ENCODE measurements at places on chromosomes 1 and 21.

GRCh38 chr21:16241479-16241963 is 511.7 kb downstream of the USP25 start:
- no peak for DNase-seq

DNA sequence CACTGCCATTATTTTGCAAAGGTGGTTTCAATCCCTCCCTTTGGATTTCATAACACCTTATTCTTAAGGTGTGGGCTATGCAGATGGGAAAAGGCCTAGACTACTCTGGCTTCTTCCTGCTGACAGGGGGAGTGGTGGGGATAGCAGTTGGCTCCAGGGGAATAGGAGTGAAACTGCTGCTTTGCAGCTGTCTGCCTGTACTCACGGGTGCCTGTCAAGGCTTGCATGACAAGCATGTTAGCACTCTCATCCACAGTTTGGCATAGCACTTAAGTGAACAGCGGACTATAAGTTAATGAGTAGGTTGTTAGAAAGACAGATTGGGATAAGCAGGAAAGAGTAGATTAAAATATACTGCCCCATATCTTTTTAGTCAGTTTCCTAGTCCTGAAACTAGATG is 287.5 kb upstream of the DAB1 start:
- DNase-seq: no peak

- no peak for DNase-seq
Observed at GRCh38 chr1:233427907-233428306, 100.4 kb downstream of the MAP3K21 start.

DNA sequence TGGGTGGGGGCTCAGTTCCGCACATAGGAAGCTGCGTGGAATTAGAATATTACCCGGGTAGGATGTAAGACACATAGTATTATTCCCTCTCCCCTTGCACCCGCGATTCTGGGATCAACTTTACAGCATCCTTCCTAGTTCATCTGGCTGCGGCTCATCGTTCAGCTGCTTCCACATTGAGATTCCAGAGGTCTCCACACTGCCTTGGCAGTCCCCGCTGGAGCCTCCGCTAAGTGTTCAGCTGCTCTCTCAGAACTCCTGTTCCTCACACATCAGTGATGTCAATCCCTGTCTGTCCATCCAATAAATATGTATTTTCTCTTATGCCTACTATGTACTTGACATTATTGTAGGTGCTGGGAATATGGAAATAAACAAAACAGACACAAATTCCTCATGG is 135.6 kb upstream of the SYT6 start:
- no peak for DNase-seq

DNA sequence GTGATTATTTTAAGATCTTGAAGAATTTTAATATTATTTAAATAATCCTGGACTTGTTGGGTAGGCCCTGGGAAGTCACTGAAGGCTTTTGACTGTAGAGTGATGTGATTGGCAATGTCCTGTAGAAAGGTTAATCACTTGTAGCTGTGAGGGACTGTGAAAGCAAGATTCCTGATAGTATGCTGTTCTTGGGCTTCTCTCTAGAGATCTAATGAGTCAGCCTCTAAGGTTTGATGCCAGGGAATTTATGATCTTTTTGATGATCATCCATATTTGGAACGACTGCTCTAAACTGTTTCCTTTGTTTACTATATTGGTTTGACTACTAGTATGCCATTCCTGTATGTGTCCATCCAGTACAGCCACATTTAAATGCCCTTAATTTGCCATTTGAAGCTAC is 56.5 kb downstream of the CAMSAP2 start:
- DNase-seq: no peak

GRCh38 chr1:47147047-47147785 is 10.0 kb downstream of the CYP4A22 start:
- no peak for DNase-seq

DNA sequence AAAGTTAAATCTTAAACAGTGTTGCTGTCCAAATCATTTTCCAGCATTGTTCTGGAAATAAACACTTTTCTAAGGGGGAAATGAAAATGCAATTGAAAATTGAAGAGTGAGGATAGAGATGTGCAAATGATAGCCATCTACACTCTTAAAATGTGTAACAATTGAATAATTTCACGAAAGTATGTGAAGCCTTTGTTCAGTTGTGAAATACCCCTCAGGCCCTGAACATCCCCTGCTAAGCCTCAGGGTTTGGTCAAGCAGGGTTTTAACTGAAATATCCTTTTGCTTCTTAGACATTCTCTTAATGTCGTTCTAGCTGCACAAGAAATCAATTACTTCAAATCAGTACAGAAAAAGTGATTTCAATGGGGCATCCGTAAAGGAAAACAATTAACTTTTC is 65.9 kb upstream of the DYNLT5 start:
- no peak for DNase-seq

DNA sequence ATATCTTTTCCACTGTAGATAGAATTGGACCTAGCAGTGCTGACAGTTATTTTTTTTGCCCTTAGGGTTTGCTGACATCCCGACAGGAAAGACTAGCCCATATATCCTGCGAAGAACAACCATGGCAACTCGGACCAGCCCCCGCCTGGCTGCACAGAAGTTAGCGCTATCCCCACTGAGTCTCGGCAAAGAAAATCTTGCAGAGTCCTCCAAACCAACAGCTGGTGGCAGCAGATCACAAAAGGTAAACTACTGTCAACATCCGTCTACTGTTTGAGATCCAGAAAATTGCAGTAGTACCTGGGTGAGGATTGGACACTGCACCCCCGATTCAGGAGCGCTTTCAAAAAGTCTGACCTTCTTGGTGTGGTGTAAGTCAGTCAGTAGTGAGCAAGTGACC is 55.8 kb downstream of the CENPF start:
- peak; percentile 8 for DNase-seq

- no peak for DNase-seq
Observed at GRCh38 chr1:246772686-246773085, 48.5 kb downstream of the SCCPDH start.

- no peak for DNase-seq
Observed at GRCh38 chr1:34929497-34929852, at the start of gene DLGAP3. DLGAP3 (minus strand) TSS chr1:34929650; CDS start chr1:34905383, 24,267 bp downstream.

DNA sequence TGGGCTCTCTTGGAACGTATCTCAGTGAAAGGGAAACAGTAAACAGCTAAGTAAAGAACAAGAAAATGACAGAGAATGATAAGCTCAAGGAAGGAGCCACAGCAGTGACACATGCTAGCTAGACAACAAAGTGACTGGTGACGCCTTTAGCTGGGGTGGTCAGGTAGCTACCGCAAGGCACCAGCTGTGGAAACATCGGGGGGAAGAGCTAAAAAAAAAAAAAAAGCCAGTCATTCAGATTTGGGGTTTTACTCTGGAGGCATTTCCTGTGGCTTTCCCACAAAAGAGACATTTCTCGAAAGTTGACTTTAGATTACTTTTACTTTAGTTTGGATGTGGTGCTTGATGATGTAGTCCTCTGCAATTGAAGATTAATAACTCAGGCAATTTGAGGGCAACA is 2.1 kb downstream of the FHAD1 start:
- DNase-seq: no peak

GRCh38 chr1:58392083-58392482 is 154.4 kb downstream of the OMA1 start:
- no peak for DNase-seq

DNA sequence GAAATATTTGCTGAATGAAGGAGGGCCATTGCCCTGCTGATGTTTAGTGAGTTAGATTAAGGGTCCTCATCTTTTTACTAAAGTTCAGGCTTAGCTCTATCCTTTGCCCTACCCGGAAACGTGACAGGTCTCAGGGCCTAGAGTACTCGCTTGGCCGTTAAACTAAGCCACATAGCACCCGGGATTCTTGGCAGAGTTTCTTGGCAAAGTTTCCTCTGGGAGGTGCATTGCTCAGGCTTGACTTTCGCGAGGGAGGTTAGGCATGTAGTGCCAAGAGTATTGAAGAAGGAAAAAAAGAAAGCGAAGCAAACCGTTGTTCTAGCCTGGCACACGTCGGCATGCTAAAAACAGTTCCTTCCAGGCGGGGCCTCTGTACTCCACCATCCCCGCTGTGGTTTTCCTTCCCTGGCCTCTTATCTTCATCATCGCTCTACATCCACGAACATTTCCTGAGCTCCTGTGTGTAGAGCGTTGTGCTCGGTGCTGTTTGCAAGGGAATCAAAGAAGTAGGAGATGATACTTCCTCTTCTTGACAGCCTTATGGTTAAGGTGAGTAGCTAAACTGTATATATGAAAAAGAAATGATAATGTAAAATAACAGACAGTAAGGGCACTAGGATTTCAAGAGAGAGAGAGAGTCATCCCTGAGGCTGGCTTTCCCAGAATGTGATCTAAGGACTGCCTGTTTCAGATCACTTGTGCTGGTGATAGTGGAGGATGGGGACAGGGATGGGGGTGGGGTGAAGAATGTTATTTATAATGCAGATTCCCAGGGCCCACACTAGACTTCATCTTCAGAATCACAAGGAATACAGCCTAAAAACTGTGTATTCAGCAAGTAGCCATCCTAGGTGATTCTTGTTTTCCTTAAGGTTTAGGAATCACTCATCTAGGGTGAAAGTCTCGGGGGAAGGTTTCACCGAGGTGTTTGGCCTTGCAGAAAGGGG is 18.8 kb downstream of the RNF220 start:
- DNase-seq: no peak

GRCh38 chr1:8371372-8371991 is 53.6 kb downstream of the SLC45A1 start:
- DNase-seq: no peak

GRCh38 chr1:201982082-201982622 is 296 bp upstream of the RNPEP start:
- DNase-seq: peak; percentile 83

DNA sequence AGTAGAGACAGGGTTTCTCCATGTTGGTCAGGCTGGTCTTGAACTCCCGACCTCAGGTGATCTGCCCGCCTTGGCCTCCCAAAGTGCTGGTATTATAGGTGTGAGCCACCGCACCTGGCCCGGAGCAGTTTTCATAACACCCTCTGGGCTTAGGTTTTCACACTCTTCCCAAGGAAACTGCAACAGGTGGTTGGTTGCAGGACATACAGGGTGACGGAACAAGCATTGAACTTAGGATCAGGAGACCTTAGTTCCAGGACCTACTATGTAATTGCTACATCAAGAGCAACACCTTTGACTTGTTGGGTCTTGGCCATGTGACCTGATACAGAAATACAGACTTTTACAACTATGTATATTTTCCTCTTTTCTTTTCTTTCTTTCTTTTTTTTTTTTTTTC is 37.9 kb downstream of the MFSD2A start:
- no peak for DNase-seq

DNA sequence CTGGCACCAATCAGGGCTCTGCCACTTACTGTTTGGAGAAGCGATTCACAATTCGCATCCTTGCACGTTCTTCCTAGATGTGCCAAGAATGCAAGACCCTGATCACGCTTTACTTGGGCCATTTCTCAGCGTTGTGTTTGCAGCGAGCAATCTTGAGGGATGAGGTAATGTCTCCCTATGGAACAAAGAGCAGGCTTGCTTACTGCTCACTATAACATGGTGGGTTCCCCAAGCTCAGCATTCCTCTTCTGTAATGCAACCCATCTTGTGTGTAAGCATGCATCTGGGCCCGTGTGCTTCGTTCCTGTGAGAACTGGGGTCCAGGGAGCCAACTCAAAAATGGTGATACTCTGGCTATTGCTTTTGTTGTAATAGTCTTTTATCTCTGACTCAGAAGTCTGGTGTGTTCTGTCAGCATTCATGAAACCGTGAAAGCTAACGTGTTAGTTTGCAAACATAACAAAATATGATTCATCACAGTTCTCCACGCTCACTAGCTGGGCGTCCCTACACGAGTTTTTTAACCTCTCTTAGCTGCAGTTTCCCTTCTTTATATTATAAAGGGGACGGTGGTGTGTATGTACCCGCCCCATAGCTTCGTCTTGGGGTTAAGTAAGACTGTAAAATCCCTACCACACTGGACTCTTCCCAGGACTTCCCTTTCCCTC is 33.3 kb downstream of the DNTTIP2 start:
- peak; percentile 14 for DNase-seq

- DNase-seq: no peak
Observed at GRCh38 chr1:184804220-184804619, 49.6 kb upstream of the EDEM3 start.

GRCh38 chr1:70411360-70411844 is 334 bp downstream of the CTH start:
- no peak for DNase-seq

GRCh38 chr1:28322194-28322593 is 6.6 kb upstream of the MED18 start:
- no peak for DNase-seq

GRCh38 chr1:235642943-235643371 is 6.6 kb downstream of the GNG4 start:
- no peak for DNase-seq

DNA sequence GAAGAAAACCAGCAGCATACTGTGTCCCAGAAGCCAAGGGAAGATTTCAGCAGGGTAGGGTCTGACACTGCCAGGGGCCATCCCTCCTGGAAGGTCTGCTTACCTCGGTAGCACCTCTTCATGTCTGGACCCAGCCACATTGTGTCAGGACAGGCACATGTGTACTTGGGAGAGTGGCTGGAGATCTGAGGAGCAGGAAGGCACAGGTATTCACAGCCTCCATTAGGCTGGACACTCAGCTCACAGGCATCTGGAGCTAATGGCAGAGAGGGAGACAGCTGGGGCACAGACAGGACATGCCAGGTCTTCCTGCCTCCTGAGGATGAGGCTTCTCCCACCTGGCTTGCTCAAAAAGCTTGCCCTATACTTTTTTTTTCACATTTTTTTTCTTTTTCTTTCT is 19.9 kb upstream of the MAGOH start:
- no peak for DNase-seq

- DNase-seq: peak; percentile 84
Observed at GRCh38 chr1:15952317-15953258, 23.3 kb downstream of the ZBTB17 start.

GRCh38 chr1:152186556-152187285 is 27.7 kb upstream of the RPTN start:
- DNase-seq: no peak

DNA sequence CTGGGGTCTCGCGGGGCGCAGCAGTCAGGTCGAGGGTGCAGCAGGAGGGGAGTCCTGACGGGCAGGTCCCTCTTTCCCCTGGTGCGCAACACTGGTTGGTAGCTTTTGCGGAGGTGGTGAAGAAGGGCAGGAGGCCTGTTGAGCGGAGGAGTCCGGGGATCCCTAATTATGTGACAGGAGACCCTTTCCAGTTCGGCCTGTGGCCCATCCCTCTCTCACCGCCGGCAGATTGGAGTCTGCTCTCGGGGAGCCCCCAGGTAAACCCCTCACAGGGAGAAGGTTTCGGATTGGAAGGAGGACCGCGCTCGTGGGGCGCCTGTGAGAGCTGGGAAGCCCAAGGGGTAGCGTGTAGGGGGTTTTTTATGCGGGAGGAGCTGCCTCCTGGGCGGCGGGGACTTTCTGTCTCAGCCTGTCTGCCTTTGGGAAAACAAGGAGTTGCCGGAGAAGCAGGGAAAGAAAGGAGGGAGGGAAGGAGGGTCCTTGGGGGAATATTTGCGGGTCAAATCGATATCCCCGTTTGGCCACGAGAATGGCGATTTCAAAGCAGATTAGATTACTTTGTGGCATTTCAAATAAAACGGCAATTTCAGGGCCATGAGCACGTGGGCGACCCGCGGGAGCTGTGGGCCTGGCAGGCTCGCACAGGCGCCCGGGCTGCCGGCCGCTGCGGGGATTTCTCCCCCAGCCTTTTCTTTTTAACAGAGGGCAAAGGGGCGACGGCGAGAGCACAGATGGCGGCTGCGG is 9.5 kb downstream of the SIM2 start:
- DNase-seq: no peak

Data from HTR-8/SVneo (cell line).